Right renal cortex interstitium (tissue), 3 donors: ENCODE measurements at places on chromosomes 11 and 22. TPM values are rescaled to one million over a fixed set of nuclear protein-coding genes. Genes with fewer than 3 reads are reported as not detected.

- DNase-seq = no peak
Observed at GRCh38 chr11:70173018-70173417, 30.1 kb upstream of the FADD start.

DNA sequence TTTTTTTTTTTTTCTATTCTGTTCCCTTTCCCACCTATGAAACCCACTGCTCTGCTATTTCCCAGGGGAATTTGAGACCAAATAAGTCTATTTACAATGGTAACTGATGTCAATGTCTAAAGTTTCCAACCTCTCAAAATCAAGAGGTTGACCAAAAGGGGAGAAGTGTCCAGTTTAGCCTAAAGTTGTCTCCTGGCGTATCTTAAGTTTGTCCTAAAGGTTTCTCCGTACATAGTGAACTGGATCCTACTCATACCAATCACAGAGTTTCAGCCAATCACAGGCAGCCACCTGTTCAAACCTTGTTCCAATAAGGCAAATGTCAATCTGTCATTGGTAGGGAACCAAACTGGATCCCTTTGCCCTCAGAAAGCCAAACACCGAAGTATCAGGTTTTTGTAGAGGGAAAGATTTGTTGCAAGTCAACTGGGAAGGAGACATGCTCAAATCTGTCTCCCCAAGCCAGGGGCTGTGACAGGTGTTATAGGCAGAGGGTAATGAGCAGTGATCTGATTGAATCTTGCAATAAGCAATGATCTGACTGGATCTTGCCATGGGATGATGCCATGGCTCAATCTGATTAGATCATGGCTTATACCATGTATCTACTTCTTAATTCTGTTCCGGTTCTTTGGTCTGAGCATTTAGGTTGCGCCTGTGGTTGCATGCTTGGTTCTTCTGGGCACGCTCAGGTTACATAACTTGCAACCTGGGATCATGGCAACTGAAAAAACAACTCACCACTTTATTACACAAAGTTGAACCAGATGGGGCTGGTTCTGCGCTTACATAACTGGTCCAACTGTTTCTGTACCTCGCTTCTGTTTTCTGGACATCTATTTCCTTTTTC is 1.1 kb upstream of the VPS37C start:
- no peak for DNase-seq

- no peak for DNase-seq
Observed at GRCh38 chr11:57868491-57868890, 106.9 kb downstream of the CTNND1 start.

GRCh38 chr22:23037429-23038333 is 32.6 kb upstream of the GNAZ start:
- DNase-seq = no peak

GRCh38 chr11:45224766-45225165 is 61.4 kb downstream of the SYT13 start:
- DNase-seq = no peak

RGL4 gene
- polyA plus RNA-seq = 3.1 TPM

GRCh38 chr11:128825050-128825784 is 41.9 kb downstream of the KCNJ1 start:
- DNase-seq = no peak

DNA sequence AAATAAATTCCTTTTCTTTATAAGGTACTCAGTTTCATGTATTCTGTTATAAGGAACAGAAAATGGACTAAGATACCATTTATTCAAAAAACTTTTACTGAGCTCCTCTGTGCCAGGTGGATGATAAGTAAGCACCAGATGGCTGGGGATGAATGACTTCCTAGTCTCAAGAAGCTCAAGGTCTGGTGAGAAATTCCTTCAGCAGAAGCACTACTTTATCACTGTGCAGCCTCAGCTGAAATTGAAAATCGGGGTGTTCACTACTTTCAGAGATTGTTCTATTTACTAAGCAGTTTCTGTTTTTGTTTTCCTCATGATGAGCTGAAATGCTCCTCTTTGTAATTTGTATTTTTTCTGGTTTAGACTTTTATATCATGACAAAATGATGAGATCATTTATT is 7.8 kb downstream of the LDHAL6A start:
- no peak for DNase-seq

TRPC6 gene
- 8.6 TPM for polyA plus RNA-seq
